ENCODE measurements at places on chromosomes 12 and 14. TPM values are rescaled to one million over a fixed set of nuclear protein-coding genes. Genes with fewer than 3 reads are reported as not detected.

The TPH2 gene
- not detected for total RNA-seq

The TAS2R19 gene
- 6.3 TPM for total RNA-seq

The MYF5 gene
- not detected for total RNA-seq

The ZFHX2 gene
- 0.41 TPM for total RNA-seq

The SPX gene
- total RNA-seq = 0.54 TPM

The RND1 gene
- not detected for total RNA-seq

The CCDC85C gene
- 2.9 TPM for total RNA-seq

The IL22 gene
- total RNA-seq = not detected

The ENDOU gene
- not detected for total RNA-seq

The KLRF1 gene
- total RNA-seq = not detected

The LRCOL1 gene
- total RNA-seq = not detected

The RNASE3 gene
- total RNA-seq = not detected

The AMN gene
- not detected for total RNA-seq

The CNTN1 gene
- 0.27 TPM for total RNA-seq

The KRT77 gene
- total RNA-seq = not detected

The SMCO3 gene
- total RNA-seq = not detected

The ADAM21 gene
- 0.25 TPM for total RNA-seq

The LRRC10 gene
- not detected for total RNA-seq

The NEMF gene
- total RNA-seq = 140 TPM

The CMKLR1 gene
- not detected for total RNA-seq

The ASB8 gene
- 32.8 TPM for total RNA-seq

The PDZRN4 gene
- total RNA-seq = not detected

The CPM gene
- 0.08 TPM for total RNA-seq

The TAS2R8 gene
- 0.45 TPM for total RNA-seq

The CHGA gene
- not detected for total RNA-seq

The FAM186B gene
- total RNA-seq = 2.7 TPM

The SERPINA3 gene
- total RNA-seq = 13.6 TPM

The RERGL gene
- total RNA-seq = not detected

The RFX4 gene
- total RNA-seq = not detected

The CD4 gene
- not detected for total RNA-seq

The DPY19L2 gene
- 2.3 TPM for total RNA-seq

The SLCO1B1 gene
- not detected for total RNA-seq

The FOXN4 gene
- not detected for total RNA-seq

The OR4E2 gene
- total RNA-seq = not detected

The FAM222A gene
- total RNA-seq = 0.54 TPM

The PTPRQ gene
- total RNA-seq = 32.1 TPM

The ANKRD33 gene
- not detected for total RNA-seq

The KSR2 gene
- total RNA-seq = not detected

The DPPA3 gene
- total RNA-seq = not detected

The TIMM9 gene
- 44.4 TPM for total RNA-seq

The ANO4 gene
- 1.6 TPM for total RNA-seq

The ZNF605 gene
- 18.3 TPM for total RNA-seq

The ULK1 gene
- 9.1 TPM for total RNA-seq

Data from fibroblast of the aortic adventitia (primary cell).